ENCODE measurements at places on chromosomes 2 and 18.
A peak's percentile ranks its signal among the peaks of the same experiment; 100 is the strongest.

GRCh38 chr18:67468038-67468437, 48.5 kb downstream of the DSEL start:
- no peak for DNase-seq

DNA sequence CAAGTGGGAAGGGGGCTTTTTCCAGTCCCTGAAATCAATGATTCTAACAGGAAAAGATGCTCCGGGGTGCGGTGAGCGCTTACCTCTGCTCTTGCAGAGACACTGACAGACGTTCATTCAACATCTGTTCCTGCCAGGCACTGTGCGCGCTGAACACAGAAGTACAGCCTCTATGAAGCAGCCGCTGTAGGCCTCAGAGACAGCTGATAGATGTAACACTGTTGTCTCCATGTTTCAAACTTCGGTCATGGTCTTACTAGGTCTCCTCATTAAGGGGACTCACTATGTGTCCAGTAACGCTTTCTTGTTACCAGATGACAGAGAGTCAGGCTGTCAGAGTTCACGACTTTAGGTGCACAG, 649 bp upstream of the CLIP4 start:
- no peak for DNase-seq

DNA sequence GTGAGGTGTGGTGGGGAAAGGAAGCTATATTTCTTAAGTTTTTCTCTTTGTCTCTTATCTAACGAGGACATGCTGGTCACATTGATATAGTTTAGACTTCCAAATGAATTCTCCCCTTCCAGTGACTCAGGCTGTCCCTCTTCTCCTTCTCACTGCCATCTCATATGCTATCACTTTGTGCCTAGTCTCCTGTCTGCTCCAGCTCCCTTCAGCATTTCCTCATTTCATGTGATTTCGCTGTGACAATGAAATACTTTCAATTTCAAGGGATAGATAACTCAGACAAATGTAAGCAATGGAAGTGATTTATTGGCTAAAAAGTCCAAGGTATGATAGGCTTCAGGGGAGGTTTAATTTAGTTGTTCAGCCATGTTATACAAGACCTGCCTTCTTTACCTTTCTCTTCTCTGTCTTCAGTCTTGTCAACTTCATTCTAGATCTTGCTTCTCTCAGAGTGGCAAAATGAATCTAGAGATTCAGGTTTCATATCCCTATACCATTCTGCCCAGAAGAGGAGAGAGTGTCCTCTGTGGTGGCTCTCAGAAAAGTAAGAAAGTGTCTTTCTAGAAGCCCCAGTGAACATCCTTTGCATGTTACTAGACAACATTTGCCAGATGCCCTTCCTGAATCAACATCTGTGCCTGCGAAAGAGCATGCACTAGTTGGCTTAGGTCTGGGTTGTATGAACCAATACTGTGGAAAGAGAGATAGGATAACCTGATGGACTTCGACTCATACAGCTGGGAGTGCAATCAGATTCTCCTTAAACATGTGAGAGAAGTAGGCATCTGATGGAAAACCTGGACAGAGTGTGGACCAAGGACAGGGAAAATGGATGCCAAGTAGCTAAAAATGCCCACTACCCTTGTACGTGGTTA, 29.9 kb upstream of the GPR155 start:
- no peak for DNase-seq

DNA sequence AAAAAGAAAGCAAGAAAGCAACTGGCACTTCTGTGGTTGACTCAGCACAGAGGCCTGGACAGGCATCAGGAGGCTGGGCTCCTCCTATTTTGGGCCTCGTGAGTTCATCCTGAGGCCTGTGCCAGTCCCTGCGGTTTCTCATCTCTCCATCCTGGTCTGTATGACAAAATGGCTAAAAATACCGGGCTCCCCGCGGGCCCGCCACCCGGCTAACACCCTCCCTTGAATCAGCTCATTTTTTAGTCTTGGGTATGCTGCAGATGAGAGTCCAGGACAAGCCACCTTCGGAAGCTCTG, 62.3 kb upstream of the YWHAQ start:
- peak; percentile 93 for DNase-seq

- DNase-seq, result no peak
Observed at GRCh38 chr2:105082107-105082506, 44.2 kb downstream of the MRPS9 start.

- DNase-seq, result no peak
Observed at GRCh38 chr2:210657874-210658273, 101.5 kb downstream of the CPS1 start.

- no peak for DNase-seq
Observed at GRCh38 chr18:23838801-23839366, 149.6 kb downstream of the LAMA3 start.

- no peak for DNase-seq
Observed at GRCh38 chr2:168915441-168916330, 14.6 kb downstream of the G6PC2 start.

DNA sequence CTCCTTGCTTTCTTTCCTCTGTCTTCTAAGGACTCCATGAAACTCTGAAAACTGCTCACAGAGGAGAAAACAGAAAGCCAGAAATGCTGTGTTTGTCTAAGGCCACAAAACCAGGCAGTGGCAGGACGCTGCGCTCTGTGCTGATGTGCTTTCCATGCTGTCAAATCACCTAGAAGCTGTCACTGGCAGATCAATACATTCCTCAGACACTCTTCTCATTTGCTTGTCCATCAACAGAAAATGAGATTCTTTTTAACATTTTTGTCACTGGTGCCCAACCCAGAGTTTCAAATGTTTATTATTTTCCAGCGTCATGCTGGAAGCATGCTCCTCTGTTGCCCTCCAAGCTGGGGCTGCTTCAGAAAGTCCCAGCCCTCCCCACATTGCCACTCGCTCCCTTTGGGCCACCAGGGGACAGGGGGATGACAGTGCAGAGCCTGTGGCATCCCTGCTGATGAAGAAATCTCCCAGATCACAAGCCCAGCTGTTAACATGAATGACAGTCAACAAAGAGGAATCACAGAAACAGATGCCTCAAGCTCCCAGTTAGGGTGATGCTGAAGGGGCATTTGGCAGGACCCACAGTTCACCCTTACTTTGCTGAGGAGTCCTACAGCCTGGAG, 117.5 kb upstream of the MEIS1 start:
- DNase-seq, result no peak

- no peak for DNase-seq
Observed at GRCh38 chr2:37764739-37765138, 93.3 kb upstream of the CDC42EP3 start.

DNA sequence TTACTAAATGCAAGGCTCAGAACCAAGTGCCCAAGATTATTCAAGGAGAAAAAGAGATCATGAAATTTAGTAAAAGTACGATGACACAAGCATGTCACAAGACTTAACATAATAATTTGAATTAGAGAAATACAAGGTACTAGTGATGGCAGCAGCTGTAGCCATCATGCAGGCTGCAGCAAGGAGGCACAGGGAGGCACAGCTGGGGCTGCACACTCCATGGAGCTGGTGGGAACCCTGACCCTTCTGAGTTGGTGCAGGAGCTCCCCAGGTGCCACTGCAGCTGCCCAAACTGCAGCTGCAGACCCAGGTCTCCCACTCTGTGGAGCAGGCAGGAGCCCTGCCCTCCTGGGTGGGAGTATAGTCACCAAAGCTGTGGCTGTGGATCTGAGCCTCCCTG, 46.0 kb downstream of the COL3A1 start:
- DNase-seq, result no peak

DNA sequence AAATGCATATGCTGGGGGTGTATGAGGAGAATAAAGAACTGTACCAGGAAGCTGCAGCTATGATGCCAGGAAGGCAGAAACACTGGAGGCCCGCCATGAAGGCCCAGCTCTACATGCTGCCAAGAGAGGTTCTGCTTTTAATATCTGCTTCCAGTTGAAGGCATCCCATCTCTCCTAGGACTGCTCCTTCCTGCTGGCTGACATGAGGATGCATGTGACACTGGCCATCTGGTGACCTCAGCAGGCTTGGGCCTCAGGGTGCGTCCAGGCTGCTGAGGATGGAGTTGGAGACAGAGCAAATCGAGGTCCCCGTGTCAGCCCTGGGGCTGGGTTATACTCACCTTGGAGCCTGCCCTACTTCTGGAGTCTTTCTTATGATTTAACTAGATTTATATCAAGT, 49.0 kb downstream of the PSMG2 start:
- peak; percentile 51 for DNase-seq

DNA sequence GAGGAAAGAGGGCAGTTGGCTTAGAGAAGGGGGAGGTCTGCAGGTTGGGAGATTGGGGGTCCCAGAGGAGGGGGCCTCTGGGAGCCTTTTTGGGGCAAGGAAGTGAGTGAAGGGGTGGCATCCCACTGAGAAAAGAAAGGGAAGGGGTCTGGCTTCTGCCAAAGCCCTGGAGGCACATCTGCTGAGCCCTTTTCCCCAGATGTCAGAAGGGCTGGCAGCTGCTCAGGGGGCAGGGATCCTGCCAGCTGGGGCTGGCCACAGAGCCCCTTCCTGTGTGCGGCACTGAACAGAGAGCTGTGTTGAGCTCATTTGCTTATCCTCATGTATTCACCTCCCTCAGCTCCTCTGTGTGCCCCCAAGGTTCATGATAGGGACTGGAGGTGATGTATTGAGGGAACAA, 54.5 kb downstream of the APOB start:
- DNase-seq, result no peak

DNA sequence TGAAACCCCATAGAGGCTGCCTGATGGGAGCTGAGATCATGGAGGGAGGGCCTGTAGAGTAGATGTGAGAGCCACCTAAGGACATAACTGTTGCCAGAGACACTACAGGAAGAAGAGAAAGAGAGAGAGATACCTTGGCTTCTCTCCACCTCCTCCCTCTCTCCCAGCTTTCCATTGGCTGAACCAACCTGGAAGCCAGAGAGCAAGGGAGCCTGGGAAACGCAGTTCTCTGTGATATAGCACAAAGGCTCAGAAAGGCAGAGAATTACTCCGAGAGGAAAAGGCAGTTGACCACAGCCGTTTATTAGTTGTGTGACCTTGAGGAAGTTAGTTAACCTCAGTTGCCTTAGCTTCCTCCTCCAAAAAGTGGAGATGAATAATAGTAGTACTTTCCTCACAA, 37.7 kb upstream of the MAT2A start:
- DNase-seq, result no peak

DNA sequence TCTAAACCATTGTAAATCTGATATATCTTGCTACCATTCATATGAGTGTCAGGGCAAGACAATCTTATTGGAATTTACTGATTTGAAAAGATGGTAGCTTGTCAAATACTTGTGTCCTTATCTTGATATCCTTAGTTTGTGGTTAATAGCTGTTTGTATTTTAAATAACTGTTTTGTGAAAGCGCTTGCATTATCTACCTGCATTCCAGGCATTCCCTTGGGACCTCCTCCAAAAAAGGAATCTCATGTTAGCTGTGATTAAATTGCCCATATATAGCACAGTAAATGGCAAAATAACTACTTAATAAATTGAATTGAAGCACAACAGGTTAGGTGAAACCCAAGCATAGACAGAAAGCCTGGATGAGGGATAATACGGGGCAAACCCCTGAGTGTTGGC, 13.9 kb downstream of the CNTNAP5 start:
- no peak for DNase-seq

DNA sequence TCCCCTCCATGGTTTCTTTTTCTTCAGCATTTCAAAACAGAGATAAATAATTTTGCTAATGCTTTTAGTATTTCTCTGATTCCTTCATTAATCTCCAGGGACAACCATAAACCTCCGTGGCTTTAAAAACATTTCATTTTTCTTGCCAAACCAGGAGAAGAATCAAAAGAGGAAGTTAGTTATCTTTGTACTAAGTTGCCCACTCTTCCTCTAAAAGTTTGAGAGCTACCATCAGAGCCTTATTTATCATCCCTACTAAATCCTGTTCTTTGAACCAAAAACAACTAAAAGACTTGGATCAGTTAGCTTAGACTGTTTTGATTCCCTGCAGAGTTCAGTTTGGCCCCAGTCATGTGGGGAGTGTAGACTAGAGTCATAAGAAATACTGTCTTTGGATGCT, 208.4 kb downstream of the SETBP1 start:
- no peak for DNase-seq

DNA sequence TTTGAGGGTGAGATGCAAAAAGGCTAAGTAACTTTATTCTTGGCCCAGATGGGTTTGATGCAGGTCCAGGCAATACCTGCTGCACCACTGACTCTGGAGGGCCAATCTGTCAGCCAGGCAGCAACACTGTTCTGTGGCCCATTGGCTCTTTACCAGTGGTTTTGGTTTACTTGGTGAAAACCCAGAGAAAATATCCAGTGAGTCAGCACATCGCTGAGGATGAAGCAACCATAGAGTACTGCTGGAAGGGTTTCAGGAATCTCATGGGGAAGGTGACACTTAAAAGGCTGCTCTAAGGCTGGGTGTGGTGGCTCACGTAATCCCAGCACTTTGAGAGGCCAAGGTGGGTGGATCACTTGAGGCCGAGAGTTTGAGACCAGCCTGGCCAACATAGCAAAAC, 192.5 kb upstream of the FAM98A start:
- no peak for DNase-seq

GRCh38 chr2:235041221-235041917, 89.6 kb downstream of the SH3BP4 start:
- no peak for DNase-seq

DNA sequence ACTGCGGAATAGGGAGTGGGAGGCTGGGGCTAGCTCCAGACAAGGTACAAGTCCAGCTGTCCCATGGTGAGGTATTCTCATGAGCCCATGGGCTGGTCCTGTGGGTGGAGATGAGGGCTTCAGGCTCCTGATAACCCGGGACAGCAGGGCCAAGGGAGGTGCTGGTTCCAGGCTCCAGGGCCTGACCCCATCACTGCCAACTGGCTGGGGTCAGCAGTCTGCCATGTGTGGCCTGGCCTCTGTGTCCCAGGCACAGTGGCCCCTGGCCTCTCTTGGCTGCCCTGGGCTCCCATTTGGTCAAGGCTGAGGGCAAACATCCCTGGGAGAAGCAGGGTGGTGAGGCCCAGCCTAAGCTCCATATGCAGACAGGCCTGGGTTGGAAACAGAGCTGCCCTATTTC, 966 bp upstream of the OXER1 start:
- no peak for DNase-seq

GRCh38 chr2:157931542-157931941, 55.4 kb upstream of the ACVR1 start:
- no peak for DNase-seq

GRCh38 chr2:237673130-237674001, 46.0 kb downstream of the LRRFIP1 start:
- DNase-seq, result peak; percentile 83

DNA sequence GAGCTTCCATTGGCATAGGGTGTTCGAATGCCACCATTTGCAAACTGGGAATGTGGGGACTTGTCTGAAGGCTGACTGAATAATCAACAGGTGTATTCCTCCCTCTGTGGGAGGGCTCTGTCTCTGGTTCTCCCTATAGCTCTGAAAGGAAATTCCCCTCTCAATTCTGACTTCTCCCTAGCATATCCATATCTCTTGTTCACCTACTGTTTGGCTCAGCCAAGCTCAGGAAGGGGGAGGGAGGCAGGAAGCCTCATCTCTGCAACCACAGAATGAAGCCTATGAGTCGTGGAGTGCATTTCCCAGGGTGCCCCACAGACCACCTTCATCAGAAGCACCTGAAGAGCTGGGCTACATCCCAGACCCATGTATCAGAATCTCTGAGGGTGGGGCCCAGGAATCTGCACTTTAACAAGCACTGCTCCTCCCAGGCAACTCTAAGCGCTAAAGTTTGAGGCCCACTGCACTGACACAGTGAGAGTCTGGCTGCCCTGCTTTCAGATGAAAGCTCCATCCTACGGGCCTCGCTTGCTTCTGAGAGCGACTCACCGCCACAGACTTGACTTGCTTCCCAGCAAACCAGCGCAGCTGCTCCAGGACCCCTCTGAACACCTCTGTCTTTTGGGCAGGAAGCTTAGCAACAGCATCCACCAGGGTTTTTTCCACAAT, 32.0 kb downstream of the XDH start:
- DNase-seq, result no peak

GRCh38 chr2:186968277-186968676, 119.3 kb upstream of the ZSWIM2 start:
- no peak for DNase-seq

Measured in ascending aorta (tissue), 2 donors.